ENCODE measurements at places on chromosomes 12 and 14.

DNA sequence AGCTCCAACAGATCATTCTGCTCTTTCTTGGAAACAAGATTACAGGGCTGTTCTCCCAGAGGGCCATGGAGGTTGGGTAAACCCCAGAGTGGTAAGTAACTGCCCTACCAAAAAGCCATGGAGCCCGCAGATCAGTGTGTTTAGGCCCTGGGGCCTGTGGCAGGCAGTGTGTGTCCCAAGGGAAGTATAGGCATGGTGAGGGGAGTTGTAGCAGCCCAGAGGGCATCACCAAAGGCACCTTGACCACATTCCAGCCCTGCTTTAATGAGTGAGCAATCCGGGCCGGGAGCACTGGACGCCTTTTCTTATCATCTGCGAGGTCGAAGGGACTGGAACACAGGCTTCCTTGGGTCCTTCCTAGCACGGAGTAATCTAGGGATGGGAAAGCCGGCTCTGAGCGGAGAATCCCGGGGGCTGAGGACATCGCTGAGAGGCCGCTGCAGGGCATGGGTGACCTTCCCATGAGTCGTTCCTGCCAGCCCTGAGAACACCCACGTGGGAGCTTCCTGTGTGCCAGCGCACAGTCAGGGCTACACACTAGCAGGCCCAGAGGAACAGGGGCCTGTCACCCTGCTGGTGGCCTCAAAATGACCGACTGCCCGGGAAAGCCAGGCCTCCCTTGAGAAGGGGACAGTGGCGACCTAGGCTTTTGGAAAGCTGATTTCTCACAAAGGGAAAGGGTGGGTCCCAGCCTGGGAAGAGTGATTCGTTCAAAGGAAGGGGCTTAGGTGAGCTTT is 91.3 kb downstream of the NINJ2 start:
- DNase-seq: peak; percentile 32

DNA sequence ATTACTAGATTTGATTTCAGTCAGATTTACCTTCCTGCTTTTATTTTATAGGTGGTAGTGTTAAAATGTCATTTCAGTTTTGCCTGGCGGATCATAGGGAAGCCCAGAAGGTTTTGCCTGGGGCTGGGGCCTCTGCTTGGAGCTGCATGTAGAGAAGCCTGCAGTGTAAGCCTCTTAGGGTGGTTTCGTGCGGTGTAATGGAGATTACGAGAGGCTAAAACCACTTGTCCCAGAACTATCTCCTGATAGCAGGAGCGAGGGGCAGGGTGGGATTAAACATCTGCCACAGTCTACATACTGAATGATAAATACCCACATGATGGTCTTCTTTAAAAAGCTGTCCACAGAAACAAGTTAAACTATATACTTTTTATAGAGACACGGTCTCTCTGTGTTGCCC is 35.0 kb upstream of the DICER1 start:
- DNase-seq: no peak

DNA sequence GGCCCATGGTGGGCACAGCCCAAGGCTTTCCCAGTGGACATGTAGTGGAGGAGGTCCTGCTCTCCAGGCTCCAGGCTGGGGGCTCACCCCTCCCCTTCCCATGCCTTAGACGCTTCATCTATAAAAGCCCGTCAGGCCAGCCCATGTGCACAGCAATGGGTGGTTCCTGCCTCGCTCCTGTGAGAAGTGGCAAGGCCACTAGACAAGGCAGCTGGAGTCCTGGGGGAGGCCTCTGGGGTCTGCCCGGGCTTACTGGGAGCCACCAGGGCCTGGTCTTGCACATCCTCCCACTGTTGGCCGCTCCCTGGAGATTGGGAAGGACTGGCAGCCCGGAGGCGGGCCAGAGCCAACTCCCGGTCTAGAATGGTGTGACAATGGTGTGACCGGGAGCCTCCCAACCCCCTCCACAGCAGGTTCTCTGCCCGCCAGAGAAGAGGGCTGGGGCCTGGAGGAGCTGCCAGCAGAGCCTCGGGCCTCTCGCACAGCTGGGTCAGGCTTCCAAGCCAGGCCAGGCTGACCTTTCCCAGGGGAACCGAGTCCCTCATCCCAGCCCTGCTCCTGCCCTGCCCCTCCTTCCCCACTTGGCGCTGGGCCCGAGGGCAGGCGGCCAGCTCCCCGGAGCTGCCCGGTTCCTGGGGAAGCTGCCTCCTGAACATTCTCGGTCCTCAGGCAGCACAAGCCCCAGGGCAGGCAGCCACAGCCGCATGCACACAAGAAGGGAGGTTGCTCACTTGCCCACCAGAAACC is 97.9 kb downstream of the RFLNA start:
- DNase-seq: peak; percentile 77

DNA sequence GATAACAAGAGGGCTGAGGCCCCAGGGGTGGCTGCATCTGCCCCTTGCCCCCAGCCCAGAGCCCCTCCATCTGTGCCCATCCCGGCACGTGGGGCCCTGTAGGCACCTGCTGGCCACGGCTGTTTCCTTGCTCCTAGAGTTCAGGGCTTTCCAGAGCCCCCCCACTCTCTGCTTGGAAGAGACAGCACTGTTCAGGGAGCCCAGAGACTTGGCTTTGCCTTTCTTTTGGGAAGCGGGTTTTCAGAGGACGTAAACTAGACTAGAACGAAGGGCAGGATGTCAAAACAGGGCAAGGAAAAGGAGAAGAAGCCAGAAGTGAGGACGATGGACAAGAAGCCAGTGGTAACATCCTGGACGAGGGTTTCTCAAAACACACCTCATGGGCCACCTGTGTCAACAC is 163.3 kb upstream of the LHX5 start:
- no peak for DNase-seq

DNA sequence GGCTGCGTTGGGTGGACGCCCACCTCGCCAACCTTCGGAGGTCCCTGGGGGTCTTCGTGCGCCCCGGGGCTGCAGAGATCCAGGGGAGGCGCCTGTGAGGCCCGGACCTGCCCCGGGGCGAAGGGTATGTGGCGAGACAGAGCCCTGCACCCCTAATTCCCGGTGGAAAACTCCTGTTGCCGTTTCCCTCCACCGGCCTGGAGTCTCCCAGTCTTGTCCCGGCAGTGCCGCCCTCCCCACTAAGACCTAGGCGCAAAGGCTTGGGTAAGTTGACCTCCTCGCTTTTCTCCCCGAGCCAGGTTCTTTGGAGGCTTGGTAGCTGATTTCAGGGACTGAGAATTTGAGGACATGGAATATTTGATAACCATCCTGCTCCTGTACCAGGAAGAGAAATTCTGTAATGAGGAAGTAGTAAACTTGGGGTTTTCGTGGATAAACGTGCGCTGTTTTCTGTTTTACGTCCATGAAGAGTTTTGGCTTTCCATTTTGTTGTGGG is 530 bp downstream of the APAF1 start:
- peak; percentile 18 for DNase-seq

DNA sequence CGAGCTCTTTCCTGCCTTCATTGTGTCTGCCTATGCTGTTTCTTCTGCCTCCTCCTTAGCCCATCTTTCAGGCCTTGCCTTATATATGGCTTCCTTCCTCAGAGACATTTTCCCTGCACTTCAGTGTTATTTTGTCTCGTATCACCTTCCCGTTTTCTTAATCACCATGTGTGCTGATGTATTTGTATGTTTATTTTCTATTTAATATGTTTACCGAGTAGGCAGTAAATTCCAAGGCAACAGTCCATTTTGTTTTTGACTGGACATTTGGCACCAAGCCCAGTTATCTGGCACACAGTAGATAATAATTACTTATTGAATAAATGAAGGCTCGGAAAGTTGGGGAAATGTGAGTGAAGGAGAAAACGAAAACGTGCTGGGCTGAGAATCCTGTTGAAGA is 4.6 kb upstream of the POU6F1 start:
- DNase-seq: peak; percentile 46

DNA sequence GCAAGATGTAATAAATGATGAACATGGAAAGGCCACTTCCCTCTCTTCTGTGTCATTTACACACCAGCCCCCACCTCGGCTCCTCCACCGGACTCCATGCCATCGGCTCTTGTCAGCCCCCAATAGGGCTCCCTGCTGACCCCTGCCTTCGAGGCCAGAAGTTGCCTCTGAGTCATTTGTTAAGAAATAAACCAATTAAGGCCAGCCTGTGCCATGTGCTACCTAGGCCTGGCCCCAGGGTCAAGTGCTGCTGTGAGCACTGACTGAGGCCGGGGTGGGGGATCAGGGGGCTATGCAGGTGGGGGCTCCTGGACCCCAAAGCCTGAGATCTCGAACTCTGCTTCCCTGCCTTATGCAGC is 53.2 kb downstream of the TESC start:
- no peak for DNase-seq

DNA sequence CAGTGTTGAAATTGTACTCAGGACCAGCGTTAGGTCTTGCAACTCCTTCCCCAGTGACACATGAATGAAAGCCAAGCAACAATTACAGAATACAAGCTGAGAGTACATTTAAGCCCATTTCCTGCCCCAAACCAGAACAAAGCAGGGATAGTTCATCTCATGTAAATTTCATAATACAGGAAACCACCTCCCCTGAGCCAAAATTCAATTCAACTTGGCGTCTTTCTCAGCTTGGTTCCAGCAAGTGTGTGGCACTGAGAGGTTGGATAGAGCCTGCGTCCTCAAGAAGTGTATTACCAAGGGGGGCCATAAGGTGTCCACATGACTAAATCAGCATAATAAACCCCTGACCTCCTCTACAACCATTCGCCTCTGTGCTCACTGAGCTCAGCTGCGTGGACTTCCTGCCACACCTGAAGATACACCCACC is 278.9 kb upstream of the CRY1 start:
- DNase-seq: no peak

DNA sequence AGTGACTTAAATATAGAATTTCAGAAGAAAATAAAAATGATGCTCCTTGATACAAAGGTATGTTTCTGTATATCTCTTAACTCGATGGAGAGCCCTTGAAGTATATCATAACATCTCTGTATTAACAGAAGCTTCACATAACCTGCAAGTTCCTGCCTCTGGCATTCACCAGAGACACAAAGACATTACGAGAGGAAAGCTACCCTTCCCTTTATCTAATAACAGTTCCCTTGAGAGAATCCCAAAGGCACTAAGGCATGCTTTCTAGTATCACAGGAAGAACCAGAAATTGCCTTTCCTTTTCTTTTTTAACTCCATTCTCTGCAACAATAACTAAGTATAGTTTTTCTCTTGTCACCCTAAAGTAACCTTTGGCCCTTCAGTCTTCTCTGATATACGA is 164.5 kb downstream of the MGAT4C start:
- DNase-seq: no peak

DNA sequence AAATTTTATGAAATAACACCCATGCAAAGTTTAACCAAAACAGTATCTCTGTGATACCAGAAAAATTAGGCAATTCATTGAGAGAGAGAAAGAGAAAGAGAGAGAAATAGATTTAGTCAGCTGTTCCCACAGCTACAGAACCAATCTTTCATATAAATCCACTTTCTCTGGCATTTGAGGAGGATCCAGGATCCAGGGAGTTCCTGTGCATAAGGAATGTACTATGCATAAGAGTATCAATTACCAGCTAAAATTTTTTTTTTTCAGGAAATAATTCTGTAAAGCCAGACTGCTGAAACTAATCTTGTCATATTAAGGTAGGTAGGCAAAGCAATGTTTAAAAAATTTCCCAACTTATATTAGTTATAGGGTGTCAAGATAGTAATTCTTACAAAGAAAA is 133.7 kb downstream of the FLRT2 start:
- DNase-seq: no peak

GRCh38 chr12:57233357-57234232 is 4.1 kb downstream of the SHMT2 start:
- DNase-seq: no peak

GRCh38 chr12:70456953-70457352 is 90.9 kb downstream of the KCNMB4 start:
- DNase-seq: no peak

GRCh38 chr14:87898301-87898700 is 94.7 kb downstream of the GALC start:
- no peak for DNase-seq

DNA sequence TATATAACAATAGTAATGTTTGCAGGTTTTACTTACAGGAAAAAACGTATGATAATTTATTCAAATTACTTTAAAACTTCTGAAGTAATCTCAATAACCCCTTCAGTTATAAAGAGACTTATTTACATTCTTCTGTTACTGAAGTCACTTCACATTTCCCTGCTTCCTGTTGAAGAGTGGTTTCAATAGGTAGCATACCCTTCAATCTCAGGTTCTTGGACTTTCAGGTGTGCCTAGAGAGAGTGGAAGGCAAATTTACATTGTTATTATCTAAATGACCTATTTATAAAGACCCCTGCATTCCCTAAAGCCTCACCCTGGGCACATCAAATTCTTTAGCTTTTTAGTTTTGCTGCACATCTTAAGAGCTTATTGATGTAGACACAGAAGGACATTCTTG is 137.6 kb upstream of the AEBP2 start:
- no peak for DNase-seq

- no peak for DNase-seq
Measured at GRCh38 chr14:52267501-52268278, at the start of gene PTGDR. Gene PTGDR, plus strand, starts transcription at chr14:52267698. Its CDS starts 117 bp downstream, at chr14:52267815.
